ENCODE measurements at places on chromosomes 11 and 22.

- no peak for DNase-seq
Measured at GRCh38 chr11:6557761-6558674, 45.4 kb downstream of the RRP8 start.

DNA sequence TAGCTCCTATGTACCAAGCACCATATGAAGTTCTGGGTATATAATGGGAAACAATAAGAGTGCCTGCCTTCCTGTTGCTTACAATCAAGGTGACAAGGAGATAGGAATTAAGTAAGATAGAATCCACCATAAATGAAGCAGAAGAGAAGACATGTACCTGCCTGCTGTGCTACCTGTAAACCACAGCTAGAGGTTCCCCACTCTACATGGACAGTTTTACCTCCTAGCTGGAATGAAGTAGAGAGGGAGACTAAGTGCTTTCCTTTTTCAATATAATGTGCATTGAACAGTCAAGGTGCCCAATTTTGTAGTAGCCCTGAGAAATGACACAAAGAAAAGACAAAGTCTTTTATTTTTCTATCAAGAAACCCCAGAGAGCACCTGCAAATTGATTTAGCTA, 984.6 kb downstream of the DLG2 start:
- no peak for DNase-seq

DNA sequence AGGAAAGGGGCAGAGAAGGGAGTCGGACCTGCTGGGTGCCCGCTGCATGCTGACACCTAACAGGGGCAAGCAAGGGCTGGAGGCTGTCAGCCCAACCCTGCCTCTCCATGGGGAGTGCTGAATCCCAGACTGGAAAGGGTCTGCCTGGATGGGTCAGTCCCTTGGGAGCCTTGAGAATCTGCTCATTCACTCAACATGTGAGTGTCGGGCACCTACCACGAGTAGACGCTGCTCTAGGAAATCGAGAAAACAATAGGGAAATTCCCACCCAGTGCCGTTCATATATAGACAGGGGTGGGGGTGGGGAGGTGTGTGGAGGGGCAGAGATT, 4.4 kb upstream of the CTSD start:
- DNase-seq: no peak

GRCh38 chr11:48041877-48042695, 61.7 kb downstream of the PTPRJ start:
- no peak for DNase-seq

- DNase-seq: no peak
Measured at GRCh38 chr22:37971475-37972434, 12.6 kb downstream of the SOX10 start.

DNA sequence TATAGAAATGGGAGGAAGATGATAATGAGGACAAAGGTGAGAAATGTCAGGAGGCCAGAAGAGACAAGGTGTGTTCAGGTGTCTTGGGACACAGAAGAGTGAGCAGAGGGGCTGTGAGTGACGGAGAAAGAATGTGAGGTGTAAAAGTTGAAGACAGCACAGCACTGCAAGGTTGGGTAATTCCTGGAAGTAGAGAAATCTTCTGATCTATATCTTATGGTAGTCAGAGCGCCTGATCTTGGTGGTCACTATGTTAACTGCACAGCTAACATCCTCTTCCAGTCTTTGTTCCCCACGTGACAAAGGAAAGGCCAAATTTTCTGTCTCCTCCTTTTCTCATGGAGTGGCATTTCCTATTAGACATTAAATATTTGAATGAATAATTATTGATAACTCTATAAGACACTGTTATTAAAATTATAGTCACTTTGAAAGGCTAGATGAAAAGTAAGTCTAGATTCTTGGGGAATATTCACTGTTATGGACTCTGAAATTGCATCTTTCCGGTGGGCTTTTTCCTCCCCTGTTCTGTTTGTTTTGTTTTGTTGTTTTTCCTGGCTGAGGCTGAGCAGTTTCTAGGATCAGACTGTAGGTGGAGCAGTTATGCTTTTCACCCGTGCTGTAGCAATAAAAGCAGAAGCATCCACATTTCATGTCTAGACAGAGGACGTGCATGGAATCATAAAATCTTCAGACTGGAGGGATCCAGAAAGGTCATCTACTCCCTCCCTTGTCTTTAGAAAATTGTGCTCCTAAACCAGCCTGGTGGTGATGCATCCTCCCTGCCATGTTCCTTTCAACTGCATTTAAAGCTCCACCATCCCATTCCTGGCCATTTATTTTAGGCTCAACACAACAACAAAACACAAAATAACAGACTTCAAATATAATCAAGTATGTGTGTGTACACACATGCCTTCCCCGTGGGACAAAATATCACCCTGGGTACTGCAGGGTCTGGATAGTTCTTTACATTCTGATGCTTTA, 26.6 kb downstream of the SC5D start:
- no peak for DNase-seq

- no peak for DNase-seq
Measured at GRCh38 chr22:17407643-17408042, 38.4 kb downstream of the CECR2 start.

Measured in hematopoietic multipotent progenitor cell treated with erythropoietin and hydrocortisone succinate and interleukin-3 and kit ligand, for 17 days (in vitro differentiated cells).